ENCODE measurements at places on chromosomes 13 and 19.

- DNase-seq, result no peak
Measured at GRCh38 chr13:77975358-77976042, 56.9 kb upstream of the EDNRB start.

GRCh38 chr19:43847246-43847645 is 20.1 kb downstream of the ZNF283 start:
- DNase-seq, result no peak

DNA sequence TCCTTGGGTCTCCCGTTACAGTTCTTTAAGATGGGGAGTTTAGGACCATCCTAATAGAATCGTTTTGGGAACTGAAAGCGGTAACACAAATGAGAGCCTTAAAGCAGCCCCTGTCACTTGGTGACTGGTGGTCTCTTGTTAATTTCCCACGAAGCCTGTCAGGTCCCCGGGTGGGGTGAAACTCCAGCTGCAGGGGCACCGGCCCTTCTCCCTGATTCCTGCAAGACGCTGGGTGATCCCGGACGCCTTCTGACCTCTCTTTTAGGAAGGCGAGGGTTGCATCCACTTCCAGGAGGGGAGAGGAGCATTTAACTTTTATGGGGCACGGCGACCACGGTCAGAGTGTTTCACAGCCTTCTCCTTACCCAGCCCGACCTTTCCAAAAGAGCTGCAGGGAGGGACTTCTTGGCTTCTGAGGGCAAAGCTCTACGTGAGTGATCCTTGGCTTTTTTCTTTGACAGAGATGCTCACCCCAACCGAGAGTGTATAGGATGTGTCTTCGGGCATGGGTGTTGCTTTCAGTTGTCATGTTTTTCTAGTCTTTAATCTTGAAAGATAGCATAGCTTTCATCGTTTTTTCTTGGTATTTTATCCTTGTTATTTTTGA is 688 bp downstream of the ZNF225 start:
- no peak for DNase-seq

- DNase-seq, result no peak
Measured at GRCh38 chr13:28299916-28300315, 161.6 kb downstream of the PAN3 start.

DNA sequence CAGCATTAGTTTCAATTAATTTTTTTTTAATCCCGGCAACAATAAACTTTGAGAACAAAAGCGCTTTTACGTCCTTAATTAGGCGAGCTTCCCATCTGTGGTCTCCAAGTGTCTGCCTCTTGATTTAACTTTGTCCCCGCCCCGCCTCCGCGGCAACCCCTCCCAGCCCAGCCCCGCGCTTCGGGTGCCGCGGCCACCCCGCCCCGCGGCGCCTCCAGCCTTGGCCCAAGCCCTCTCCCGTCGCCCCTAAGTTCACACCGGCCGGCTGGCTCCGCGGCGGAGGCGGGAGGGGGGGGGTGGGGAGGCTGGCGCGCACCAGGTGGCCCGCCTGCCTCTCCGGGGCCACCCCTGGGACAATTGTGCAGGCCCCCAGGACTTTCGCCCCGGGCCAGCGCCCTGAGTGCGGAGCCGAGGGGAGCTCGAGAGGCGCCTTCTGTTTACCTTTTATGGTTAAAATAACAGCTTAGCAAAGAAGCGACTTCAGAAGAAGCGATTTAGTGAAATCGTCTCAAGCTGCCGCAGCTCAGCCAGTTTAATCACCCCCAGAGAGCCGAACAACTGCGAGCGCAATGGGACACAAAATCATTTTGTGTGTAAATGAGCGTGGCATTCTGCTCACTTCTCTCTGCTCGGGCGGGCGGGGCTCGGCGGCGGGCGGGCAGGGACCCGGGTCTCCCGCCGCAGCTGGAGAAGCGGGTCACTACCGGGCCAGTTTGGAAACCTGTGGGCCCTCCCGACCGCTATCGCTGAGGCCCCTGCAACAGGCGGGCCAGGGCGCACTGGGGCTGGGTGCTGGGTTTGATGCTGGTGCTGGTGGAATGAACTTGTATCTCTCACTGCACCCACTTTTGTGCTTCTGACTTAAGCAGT is 1.4 kb downstream of the KCTD15 start:
- DNase-seq, result peak; percentile 13

DNA sequence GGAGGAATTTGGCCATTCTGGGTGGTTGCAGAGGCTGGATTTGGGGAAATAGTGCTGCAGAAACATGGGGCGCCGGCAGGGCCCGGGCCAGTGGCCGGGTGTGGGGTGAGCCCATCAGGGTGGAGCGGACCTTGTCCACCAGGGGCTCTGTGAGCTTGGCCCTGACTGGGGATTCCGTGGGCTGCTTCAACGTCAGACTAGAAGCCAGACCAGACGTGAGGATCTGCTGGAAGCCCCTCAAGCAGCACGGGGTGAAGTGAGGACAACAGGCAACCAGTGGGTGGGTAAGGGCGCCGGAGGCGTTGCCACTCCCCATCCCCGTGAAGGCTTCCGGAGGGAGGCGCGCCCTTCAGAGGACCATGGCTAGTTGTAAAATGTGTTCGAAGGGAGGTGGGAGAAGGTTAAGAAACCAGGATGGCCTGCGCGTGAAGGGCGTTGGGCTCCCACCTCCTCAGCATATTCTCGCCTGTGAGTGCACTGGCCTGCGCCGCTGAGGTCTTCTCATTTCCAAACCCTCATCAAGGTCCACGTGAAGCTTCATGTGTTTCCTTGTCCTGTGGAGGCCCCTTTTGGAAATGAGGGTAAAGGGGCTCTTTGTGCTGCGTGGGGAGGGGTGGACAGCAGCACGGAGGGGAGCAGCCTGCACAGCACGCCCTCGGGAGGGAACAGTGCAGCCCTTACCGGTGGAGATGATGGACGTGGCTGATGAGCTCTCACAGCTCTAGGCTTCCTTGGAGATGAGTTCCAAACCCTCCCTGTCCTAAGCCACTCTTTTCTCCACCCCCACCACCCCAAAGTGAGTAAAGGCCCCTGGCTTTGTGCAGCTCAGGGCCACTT is 8.3 kb downstream of the TEX29 start:
- no peak for DNase-seq

DNA sequence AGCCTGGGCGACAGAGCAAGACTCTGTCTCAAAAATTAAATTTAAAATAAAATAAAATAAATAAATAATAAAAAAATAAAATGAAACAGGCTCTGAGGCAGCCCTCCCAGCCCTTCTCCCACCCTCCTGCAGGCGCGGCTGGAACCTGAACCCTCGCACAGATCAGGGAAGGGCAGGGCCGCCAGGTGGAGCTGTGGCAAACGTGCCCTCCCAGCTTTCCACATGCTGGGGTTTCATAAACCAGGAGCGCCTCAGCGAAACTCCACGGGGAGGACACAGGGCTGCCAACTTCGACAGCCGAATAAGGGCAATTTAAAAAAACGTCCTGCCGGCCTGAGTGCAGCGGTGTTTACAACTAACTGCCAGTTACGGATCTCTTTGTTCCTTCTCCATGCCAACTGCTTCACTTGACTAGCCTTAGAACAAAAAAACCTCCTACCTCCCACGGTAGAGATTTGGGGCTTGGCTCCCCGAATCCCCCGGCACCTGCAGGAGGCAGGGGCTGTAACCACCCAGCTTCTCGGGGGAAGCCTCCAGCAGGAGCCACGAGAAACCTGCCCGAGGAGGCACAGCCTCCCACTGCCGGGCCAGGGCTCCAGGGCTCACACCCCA is 15.9 kb downstream of the ZNF787 start:
- peak; percentile 24 for DNase-seq

- no peak for DNase-seq
Measured at GRCh38 chr13:65347420-65348030, 1882.6 kb downstream of the PCDH9 start.

DNA sequence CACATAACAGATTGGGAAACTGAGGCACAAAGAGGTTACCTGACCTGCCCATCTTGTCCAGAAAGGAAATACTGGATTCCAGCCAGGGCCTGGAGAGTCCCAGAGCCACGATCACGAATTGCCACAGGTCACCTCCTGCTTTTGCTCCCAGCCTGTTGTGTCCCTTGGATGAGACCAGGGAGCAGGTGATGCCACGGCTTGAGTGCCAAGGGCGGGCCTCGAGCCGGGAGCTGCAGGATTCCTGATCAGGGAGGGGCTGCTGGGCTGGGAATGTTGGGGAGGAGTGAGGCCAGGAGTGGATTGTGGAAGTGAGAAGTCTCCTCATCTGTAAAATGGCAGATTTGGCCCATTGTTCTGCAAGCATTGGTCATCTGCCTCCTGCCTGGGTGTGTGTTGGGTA is 29.4 kb downstream of the DNM2 start:
- no peak for DNase-seq

GRCh38 chr13:75512253-75512652 is 25.4 kb downstream of the COMMD6 start:
- no peak for DNase-seq

DNA sequence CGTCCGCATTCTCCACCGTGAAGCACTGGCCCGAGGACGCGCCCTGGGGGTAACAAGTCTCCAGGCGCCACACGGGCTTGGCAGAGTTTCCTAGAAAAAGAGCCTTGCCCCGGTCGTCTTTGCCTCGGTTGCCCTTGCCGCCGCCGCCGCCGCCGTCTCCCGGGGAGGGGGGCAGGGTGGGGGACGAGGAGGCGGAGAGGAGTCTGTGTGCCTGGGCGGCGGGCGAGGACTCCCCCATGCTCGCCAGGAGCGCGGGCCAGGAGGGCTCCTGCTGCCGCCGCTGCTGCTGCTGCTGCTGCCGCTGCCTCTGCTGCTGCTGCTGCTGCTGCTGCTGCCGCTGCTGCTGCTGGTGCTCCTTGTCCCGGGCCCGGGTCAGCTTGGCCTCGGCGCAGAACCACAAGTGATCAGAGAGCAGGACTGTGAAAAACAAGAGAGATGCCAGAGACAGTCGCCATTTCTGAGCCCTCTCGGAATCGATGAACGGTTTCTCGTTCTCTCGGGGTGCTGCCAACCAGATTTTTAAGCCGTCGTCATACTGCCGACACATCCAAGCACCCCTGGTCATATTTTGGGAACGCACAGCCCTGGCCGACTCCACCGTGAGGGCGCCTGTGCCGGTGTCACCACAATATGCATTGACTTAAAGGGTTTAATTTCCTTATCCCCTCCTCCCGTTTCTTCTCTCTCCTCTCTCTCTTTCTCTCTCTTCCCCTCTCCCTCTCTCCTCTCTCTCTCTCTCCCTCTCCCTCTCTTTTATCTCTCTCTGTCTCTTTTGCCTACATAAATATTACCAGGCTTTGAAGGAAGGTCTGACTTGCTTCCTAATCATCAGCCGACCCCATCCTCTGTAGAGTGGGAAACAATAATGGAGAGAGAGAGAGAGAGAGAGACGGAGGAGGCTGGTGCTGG is 349.1 kb downstream of the LIG4 start:
- peak; percentile 44 for DNase-seq

DNA sequence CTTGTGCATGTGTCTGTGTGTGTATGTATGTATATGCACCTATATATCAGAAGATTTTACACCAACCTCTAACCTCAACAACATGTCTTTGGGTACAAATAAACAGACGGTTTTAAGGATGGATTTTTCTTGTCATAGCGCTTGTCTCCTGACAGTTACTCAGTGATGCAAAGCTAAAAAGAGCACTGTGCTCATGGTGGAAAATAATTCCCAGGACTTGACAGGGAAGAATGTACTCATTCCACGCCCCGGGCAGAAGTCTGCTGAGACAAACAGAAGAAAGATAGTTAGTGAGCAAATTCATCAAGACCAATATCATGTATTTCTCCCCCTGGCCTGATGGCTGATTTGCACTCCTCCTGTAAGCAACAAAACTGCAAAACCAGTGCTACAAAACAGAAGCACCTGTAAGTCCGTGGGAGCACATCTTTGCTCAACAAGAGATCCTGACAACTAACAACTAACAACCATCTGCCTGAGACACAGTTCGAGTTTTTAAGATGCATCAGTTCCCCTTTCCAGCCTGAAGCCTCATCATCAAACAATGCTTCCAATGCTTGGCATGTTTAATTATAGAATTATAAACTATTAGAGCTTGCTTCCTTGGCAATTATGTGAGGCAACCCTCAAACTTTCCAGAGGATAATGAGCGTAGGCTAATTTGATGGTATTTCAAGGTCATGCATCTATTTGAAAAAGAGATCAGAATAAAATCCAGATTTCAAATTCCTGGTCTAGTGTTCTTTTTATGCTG is 812.7 kb upstream of the MIR17HG start:
- no peak for DNase-seq

DNA sequence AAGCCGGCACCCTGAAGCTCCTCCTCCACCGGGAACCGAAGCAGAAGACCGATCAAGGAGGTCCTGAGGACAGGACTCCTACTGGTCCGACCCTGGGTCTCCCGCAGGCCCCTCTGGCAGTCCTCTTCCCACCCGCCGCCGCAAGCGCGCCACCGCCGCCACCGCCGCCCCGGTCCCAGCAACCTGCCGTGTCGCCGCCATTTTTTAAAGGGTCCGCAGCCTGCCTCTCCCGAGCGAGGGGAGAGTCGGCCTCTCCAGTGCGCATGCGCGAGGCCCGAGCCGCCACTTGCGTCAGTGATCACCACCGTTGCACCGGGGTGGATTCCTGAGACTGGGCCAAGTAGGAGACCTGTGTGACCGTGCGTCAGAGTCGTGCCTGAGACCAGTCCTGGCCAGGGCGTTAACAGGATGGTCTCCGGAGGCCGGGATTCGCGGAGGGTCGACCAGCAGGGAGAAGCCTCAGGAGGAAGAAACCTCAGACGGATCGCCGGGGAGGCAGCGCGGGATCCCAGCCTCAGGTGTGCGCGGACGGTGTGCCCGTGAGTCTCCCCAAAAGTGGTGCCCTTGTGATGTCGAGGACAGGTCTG is 51.6 kb downstream of the ZNF146 start:
- DNase-seq, result no peak

- DNase-seq, result no peak
Measured at GRCh38 chr19:36136964-36137686, 2.7 kb upstream of the CAPNS1 start.

DNA sequence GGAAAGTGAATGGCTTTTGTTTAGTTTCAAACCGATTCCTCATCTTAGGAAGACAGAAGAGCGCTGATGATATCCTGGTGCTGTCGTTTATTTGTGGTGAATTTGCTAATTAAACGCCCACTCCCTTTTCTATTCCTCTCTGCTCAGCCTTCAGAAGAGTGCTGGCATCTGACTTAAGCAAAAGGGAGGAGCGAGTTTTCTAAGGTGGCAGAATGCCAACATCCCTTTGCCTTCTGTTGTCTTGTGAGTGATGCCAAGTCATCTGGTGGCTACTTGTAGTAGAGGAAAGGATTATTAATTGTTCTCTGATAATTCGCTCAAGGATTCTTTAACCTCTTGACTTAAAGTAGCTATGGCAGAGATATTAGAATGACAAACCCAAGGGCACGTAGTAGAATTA is 68.1 kb downstream of the ERCC5 start:
- no peak for DNase-seq

DNA sequence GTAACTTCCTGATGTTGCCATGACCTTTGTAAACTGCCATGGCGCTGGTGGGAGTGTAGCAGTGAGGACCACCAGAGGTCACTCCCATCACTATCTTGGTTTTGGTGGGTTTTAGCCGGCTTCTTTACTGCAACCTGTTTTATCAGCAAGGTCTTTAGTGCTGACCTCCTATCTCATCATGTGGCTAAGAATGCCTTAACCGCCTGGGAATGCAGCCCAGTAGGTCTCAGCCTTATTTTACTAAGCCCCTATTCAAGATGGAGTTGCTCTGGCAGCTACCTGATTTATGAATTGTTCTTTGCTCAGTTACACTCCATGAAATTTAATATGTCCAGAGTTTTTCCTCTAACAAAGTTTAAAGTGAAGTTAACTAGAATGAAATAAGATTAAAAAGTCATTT is 4.6 kb upstream of the EPS15L1 start:
- no peak for DNase-seq
